Right hindlimb (tissue), 1 donor: ENCODE measurements at places on chromosomes 3 and 15.
A peak's percentile ranks its signal among the peaks of the same experiment; 100 is the strongest.

GRCh38 chr3:56042326-56042951, 425.8 kb downstream of the ERC2 start:
- no peak for DNase-seq

DNA sequence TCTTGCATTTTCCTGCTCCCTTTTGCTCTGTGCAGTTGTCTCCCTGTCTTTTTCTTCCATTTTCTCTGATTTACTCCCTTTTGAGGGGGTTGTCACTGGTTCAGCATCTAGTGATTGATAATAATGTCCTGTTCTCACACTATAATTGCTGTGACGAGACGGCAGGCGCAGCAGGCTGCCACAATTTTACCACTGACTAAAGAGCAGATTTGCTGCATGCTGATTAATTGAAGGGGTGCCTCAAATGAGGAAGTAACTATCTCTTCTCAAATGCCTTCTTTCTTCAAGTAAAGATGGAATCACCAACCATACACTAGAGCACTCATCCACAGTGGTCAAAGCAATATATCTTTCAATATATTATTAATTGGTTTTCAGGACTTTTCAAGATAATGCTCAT, 219.3 kb downstream of the CBLB start:
- DNase-seq = no peak

DNA sequence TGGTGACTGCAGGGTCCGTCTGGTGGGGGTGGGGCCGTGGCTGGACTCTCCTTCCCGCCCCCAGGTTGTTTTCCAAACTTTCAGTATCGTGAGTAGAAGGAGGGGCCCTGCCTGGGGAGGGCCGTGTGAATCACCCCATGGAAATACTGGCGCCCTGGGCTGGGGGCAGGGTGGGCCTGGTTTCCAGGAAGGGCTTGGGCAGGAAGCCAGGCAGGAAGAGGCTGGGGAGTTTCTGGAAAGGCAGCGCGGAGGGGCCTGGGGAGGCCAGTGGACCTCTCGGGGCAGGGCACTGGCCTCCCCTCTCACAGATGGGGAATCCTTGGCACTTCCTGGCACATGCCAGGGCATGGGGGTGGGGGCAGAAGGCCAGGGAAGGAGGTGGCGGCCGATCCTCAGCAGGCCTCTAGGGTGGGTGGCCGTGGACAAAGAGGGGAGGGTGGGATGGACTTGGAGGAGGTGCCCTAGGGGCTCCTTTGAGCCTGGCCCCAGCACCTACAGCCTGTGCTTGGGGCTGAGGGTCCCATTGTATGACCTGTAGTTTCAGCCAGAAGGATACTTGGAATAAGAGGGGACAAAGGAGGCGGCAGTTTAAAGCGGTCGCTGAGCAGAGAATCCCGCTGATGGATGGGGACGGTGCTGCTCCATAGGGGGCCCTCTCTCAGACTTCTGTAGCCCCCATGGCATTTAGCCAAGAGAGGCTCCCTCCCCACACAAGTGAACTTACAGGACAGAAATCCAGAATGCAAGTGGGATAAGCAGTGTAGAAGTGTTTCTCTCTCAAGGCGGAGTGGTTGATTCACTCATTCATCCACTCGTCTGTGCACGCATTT, 56.5 kb upstream of the GATA2 start:
- peak; percentile 83 for DNase-seq

- DNase-seq = no peak
These were observed 4.8 kb upstream of the EPHB3 start for GRCh38 chr3:184556582-184557347.

DNA sequence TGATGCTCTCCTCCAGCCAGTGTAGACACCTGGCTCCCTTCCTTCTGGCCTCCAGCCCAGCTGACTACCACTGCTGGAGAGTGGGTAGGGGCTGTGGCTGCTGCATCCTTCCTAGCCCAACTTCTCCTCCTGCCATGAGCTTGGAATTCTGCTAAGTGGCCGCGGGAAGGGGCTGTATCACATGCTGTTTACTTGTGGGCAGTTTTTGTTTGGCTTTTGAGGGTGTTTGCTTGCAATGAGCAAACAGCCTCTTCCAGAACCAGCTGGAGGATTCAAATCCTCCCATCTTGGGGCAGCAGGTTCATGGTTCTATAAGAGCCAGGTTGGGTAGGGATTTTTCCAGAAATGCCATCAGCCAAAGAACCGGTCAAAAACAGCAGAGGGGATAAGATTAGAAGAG, 9.0 kb downstream of the GASK1A start:
- no peak for DNase-seq

DNA sequence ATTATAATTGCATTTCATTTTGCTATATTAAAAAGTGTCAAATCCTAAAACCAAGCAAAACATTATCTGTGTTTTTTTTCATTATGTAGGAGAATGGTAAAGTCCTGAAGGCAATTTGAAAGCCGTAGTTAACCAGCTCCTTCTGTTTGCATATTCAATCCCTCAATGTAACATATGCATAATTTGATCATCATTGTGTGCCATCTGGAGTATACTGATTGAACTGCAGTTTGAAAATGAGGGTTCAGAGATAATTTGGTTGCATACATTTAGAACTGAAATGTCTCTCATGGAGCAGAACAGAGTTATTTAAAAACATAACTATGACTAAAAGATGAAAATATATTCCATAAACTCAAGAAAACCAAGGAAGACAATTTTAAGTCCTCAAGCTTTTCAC, 518.6 kb downstream of the GBE1 start:
- no peak for DNase-seq

- DNase-seq = no peak
These were observed 59.5 kb upstream of the NDUFB4 start for GRCh38 chr3:120536642-120537041.

DNA sequence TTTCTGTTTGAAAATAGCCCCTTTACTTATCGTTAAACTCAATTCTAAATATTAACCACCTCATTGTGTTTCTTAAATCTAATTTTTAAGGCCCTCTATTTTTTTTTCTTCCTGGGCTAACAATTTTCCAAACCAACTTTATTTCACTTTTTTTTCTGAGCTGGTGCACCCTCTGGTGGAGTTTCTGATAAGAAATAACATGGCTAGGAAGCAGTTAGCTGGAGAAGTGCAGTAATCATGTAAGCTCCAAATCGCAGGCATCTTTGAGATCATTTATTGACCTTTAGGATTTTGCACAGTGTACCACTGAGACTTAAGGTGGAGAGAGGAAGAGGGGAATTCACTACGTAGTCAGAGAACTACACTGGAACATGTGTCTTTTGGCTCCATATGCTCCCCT, 6.4 kb downstream of the TMEM207 start:
- no peak for DNase-seq

GRCh38 chr3:60188803-60189202, 1062.4 kb downstream of the FHIT start:
- no peak for DNase-seq

DNA sequence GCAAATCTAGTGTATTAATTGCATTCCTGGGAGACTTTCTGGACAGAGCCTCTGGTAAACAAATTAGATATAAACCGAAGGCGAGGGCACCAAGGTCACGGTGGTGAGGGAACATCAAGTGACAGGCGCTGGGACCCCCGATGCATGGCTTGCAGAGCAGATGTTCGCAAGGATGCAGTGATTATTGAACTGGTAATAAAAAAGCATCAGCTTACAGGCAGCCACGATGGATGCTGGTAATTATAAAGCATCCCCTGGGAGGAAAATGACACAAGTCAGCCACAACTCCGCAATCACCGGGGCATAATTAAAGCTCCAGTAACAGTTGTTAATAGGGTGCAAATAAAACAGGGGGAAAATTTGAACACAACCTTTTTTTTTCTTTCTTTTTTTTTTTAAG, 231.1 kb upstream of the DPH6 start:
- DNase-seq = no peak

DNA sequence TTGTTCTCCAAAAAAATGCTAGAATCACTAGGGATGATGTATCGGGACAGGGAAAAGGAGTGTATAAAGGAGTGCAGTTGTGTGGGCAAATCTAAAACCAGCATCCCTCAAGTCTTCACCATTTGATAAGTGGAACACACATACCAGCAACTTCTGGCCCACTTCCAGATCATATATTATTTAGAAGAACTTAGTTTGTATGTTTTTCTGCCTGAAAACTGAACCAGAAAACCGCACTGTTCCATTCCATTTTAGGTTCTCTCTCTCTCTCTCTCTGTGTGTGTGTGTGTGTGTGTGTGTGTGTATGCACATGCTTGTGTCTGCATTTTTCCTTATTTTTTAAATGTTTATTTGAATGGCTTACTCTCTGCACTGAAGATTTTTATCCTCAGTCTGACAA, 93.5 kb downstream of the SERPINI1 start:
- no peak for DNase-seq

- DNase-seq = no peak
These were observed 276.3 kb downstream of the RBMS3 start for GRCh38 chr3:29557186-29557585.

- no peak for DNase-seq
These were observed 3.6 kb downstream of the LSAMP start for GRCh38 chr3:116441652-116442051.

GRCh38 chr15:33754242-33754641, 214.1 kb upstream of the CHRM5 start:
- DNase-seq = no peak

DNA sequence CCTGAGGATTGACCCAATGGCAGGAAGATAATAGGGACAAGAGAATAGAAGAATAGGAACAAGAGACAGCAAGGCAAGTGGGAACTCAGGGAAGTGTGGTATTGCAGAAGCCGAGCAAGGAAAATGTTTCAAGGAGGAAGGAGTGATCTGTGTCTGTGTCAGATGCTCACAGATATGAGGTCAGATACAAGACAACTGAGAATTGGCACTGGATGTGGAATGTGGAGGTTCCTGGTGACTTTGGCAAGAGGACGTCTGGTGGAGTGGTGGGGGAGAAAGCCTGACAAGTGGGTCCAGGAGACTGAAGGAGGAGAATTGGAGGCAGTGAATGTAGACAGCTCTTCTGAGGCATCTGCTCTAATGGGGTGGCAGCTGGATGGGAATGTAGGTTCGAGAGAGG, 24.1 kb downstream of the GYG1 start:
- no peak for DNase-seq

- no peak for DNase-seq
These were observed 332.3 kb upstream of the C2CD4B start for GRCh38 chr15:62497356-62497755.

GRCh38 chr15:68200016-68200861, 4.9 kb downstream of the CALML4 start:
- no peak for DNase-seq

GRCh38 chr3:18086078-18086477, 339.1 kb downstream of the SATB1 start:
- DNase-seq = no peak

DNA sequence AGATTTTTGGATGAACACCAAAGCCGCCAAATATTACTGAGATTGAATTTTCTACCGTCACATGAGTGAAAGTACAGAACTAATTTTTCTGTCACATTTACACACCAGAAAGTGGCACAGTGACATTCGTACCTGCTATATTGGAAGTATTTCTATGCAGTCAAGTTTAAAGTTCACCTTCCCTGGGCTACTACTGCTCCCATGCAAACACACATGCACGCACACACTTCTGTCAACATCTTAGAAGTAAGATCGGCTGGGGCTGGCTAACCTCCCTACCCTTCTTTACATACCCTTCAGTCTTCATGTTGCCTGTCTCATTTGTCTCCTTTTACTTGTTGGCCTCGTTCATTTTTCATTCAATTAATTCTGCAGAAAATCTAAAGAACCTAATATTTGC, 19.0 kb upstream of the TM4SF1 start:
- DNase-seq = no peak

DNA sequence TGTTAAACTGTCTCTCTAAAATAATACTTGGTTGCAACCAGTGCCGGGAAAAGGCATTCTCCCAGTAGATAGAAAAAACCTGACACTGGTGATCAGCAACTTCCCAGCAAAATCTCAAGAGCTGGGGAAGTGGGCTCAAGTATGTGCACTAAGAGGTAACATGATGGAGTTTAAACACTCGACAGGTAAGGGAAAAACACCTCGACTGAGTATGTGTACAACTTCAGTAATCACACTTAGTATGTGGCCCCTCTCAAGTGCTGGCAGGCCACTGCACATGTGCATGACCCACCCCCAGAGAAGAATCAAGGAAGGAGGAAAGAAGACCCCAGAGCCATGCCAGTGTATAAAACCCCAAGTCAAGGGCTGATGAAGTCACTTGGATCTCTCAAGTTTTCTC, 27.4 kb downstream of the SPESP1 start:
- DNase-seq = no peak

- no peak for DNase-seq
These were observed 8.8 kb upstream of the SLC15A2 start for GRCh38 chr3:121885386-121885785.

DNA sequence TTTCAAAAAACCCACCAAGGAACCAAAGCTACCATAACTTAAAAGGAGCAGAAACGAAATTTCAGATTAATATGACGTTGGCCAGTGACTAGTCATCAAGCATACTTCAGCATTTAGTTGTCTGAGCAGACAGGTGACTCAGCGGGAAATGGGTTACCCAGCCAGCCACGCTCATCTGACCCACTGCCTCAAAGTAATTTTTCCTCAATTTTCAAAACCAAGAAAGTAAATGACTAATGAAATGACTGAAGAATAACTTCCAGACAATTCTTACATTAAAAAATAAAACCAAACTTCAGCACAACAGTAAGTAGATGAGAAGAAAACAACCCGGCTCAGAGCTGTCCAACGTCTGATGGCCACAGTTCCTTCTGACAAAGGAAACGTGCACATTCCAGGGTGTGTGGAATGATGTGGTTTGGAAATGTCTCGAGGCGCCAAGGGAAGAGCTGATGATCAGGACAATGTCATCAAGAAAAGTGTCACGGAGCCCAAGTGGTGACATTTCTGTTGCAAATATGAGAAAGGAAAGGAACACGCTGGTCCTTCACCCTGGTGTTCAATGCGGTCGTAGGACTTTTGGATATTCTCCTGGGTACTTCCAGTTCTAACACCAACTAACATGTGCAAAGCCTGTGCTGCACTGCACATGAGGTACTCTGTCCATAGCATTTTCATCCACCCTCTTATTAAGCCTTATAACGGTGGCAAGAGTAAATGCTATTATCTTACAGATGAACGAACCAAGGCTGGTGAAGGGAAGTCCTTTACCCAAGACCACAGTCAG, 79.1 kb downstream of the FOXP1 start:
- no peak for DNase-seq

GRCh38 chr15:41575282-41575681, 16.3 kb downstream of the TYRO3 start:
- DNase-seq = no peak

DNA sequence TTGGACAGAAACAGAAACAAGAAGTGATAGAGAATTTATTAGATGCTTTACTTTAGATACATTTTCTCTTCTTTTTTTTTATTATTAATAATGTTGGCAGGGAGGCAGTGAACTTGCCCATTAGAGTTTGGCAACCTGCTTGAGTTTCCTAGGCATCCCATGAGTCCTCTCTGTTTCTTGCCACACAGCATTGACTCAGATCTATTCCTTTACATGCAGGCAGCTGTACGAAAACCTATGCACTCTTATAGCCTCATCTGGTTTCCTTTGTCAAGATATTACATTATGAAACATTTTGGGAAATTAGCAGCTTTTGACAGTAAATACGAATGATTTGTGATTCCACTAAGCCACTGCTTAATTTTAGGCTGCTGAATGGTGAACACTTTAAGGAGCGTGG, 23.3 kb downstream of the IL1RAP start:
- no peak for DNase-seq
